Activated naive CD4-positive, alpha-beta T cell treated with anti-CD3 and anti-CD28 coated beads for 36 hours (primary cell): ENCODE measurements at places on chromosomes 1 and 21.

DNA sequence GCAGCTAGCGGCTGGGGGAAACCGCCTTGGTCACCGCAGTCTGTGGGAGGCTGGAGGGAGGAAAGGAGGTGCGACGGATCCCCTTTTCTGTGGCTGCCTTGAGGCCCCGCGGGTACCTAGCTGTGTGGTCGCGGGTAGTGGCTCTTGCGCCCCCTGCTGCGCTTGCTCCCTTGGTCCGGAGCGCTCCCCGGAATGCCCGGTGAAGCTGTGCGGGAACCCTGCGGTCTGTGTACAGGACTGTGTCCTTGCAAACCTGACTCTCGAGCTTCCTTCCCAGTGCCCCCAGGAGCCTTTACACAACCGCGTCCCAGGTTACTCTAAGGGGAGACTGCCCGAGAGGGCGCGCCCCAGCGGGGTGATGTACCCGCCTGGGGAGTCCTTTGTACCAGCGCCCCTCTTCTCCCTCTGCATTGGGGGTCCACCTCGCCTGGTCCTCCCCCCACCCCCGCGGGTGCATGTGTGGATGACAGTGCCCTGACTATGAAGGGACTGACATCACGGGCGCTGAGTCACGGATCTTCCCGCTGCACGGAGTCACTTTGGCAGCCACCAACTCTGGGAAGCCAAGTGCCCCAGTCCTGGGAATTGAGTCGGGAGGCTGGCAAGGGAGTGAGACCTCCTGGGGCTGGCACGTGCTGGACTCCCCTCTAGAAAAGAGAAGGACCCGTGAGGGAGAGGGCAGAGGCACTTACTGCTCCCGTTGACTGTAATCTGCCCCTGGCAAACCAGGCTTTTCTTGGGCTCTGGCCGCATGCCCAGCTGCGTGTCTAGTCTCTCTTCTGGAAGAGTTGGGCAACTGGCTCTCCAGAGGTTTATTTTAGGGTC lies 816 bp downstream of the IL6R start:
- DNase-seq, result peak; percentile 86

GRCh38 chr1:38433084-38433722 lies 386.6 kb upstream of the POU3F1 start:
- no peak for DNase-seq

DNA sequence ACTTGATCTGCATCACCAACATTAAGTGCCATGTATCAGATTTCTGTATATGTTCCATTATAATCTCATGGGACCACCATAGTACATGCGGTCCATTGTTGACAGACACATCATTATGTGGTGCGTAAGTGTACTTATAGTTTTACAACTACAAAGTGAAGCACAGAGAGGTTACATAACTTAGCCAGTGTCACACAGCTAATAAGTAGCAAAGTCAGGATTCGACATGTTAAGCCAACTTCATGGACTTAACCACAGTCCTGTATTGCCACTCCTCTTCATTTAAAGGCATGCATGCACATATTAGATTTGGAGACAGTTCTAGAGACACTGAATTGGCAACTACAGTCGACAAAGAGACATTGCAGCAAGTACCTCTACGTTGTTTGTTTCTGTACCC lies 120.5 kb downstream of the ATF6 start:
- DNase-seq, result no peak

DNA sequence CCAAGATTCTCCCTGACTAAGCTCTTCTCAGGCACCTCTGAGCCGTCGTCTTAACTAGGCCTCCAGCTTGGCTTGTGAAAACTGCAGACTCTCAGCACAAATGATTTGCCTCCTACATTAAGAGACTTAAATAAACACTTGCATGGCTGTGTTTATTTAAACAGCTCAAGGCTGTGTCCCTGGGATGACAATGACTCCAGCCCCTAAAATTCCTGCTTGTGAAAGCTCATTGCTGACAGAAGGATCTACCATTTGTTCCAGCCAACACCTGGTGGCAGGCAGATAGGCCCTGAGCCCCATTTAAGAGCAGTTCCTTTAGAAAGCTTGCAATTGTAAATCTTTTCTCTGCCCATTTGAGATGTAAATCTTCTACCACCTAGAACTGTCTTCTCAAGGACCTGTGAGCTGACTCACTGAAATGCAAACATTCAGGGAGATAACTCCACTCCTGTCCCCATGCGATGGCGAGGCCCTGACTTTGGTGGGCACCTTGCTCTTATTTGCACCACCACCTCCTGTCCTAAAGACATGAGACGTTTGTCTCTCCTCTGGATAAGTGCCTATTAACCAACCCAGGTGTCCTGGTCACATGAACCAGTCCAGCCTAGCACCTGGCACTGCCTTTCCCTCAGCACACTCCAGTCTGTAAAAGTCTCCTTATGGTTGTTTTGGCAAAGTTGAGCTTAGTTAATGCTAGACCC lies 15.1 kb upstream of the PCP4 start:
- no peak for DNase-seq

GRCh38 chr1:22922640-22923039 lies 50.0 kb downstream of the LACTBL1 start:
- no peak for DNase-seq

DNA sequence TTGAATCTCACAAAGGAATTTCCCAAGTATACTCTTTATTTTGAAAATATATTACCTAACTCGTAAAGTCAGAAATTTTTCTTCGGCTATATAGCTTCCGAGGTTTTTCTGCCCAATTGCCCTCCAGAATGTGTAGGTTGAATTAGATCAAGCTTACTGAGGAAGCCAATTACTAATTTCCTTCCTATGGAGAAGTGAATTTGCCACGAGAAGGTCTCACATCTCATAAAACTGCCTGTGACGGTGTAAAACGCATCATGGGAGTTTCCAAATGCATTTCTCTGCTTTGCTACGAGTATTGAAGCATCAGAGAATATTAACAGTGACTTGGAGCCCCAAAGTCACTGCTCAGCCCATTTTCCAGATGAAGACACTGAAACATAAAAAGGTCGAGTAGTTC lies 262.3 kb downstream of the PTBP2 start:
- no peak for DNase-seq

DNA sequence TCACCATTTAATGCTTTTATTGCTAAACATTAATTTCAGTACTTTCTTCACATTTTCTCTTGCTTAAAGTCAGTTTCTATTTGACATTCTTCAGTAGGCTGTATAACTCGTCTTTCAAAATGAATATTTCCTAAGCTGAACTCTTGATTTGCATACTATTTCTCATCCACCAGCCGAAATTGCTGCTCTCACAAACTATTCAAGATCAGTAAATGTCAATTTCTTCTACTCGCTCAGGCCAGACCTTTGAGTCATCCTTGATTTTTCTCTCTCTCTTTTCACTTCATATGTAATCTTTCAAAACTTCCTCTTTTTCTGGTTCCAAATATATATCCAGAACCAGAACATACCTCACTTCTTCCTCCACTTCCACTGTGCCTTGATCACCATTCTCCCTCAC lies 990.0 kb downstream of the KCNT2 start:
- DNase-seq, result no peak

GRCh38 chr1:99619583-99619982 lies 26.3 kb upstream of the PALMD start:
- no peak for DNase-seq

- no peak for DNase-seq
These were observed 8.7 kb upstream of the SFPQ start for GRCh38 chr1:35201631-35202030.

GRCh38 chr21:42544544-42544943 lies 30.9 kb downstream of the SLC37A1 start:
- DNase-seq, result no peak

DNA sequence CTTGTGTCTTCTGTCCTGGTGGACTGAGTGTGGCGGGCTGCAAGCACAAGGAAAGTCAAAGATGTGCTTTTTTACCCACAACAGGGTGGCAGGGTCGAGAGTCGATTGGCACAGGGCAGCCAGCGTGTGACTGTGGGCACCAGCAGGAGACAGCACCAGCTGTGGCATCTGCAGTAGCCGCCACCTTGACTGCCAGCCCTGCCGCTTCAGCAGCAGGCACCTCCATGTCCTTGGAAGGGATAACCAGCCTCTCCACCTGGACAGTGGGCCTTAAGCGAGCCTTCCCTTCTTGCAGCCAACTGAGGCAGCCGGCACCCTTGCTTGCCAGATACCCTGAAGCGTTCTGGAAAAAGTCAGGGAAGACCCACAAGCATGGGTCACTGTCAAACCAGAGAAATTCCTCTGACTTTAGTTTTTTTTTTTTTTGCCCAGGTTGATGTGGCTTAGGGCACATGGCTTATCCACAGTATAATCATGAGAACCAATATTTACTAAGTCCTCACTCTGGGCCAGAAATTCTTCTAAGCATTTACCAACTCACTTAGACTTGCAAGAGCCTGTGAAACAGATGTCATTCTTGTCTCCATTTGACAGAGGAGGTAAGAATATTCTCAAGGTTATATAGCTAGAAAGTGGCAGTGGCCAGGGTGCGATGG lies 30.1 kb upstream of the PTGFRN start:
- DNase-seq, result no peak

- DNase-seq, result no peak
These were observed 32.6 kb downstream of the PRDM15 start for GRCh38 chr21:41846536-41846935.

- no peak for DNase-seq
These were observed 77.4 kb downstream of the STUM start for GRCh38 chr1:226625832-226626576.

DNA sequence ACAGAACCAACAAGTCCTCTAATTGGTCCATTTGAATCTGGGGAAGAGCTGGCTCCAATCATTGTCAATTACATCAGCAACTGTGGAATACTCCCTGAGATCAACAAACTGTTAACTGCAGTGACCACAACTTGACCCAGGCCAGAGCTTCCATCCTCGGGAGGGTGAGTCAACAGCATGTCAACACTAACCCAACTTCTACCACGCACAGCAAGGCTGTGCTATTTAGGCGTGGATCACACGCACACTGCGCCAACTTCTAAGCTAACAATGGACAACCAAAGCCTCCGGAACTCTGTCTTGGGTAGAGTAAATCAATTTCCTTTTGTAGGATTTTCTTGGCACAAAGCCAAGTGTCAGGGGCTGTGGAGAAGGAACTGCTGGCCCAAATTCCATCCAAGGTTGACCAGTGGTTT lies 30.4 kb downstream of the APP start:
- no peak for DNase-seq

DNA sequence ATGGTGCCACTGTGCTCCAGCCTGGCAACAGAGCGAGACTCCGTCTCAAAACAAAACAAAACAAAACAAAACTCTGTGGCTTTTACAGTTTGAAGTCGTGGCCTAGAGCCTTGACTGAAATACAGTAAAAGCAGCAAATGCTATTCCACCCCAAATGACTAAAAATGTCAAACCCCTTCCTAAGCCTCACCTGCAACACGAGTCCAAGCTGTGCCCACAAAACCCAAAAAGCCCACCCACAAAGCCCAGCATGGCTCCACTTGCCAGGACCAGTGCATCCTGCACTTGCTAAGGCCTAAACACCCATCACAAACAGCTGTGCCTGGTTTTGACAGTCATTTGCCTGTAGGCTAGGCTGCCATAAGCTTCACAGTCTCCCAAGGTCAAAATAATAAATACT lies 21.3 kb downstream of the VAV3 start:
- no peak for DNase-seq

GRCh38 chr1:99936071-99936470 lies 33.7 kb upstream of the SLC35A3 start:
- no peak for DNase-seq

GRCh38 chr1:119947468-119947867 lies 51.2 kb upstream of the ADAM30 start:
- no peak for DNase-seq

- DNase-seq, result peak; percentile 53
These were observed 266.9 kb downstream of the ASTN1 start for GRCh38 chr1:176897350-176898236.

- no peak for DNase-seq
These were observed 88.2 kb upstream of the SLC25A33 start for GRCh38 chr1:9451081-9451480.

GRCh38 chr21:16194788-16195537 lies 465.2 kb downstream of the USP25 start:
- DNase-seq, result no peak

DNA sequence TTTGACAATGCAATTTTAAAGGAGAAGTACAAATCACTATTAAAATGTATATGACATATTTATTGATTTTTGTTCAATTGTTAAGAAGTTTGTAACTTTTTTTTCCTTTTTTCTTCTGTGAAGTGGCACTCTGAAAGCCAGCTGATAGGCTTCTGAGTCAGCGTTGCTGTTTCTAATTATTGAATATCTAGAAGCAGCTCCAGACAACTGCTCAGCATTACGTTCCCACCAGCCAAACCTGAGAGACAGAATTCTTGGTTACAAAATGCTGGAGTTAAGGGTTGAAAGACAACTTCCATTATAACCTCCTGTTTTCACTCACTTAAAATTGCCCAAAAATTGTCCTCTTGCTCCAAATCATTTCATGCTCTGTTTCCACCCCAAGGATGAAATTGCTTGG lies 31.4 kb upstream of the LMX1A start:
- DNase-seq, result no peak

DNA sequence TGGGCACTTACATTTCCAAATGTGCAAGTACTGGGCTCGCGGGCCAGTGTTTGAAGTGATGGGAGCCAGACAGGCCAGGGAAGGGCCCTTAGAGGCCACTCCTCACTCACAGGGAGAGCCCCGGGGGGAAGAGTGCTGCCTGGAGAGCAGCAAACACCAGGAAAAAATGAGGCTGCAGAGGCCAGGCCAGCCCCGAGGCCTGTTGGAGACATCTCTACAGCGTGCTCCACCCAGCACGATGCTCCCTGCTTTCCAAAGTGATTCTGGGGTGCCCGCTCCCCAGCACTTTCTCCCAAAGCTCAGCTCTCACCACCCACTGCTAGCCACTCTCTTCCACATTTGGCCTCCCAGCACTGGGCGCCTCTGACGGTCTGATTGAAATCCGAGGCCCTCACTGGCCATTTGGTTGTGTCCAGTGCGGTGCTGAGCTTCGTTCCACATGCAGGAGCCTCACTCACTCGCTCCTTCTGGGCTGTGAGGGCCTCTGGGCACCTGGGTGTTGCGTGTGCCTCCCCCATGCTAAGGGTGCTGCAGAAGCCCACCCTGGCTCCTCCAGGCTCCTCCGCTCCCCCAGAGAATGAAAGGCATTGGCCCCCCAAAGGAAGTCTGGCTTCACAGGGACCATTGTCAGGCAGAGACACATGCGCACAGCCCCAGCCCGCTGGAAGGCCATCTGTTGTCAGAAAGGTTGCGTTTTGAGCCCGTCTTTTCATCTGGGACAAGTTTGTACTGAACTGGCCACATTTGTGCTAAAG lies 385.4 kb upstream of the VAMP3 start:
- DNase-seq, result no peak

DNA sequence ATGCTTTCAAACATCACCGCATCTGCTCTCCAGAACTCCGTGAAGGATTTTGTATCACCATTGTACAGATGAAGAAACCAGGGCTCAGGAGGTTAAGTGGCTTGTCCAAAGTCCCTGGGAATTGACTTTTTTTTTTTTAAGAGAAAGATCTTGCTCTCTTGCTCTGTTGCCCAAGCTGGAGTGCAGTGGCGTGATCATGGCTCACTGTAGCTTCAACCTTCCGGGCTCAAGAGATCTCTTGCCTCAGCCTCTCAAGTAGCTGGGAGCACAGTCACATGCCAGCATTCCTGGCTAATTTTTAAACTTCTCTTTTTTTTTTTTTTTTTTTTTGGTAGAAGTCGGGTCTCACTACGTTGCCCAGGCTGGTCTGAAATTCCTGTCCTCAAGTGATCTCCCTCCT lies 6.9 kb upstream of the TAS1R2 start:
- DNase-seq, result no peak
